ENCODE measurements at places on chromosomes 7 and 10. TPM values are rescaled to one million over a fixed set of nuclear protein-coding genes. Genes with fewer than 3 reads are reported as not detected.

MPLKIP gene
- total RNA-seq = 40.1 TPM

SPDYE9 gene
- total RNA-seq = not detected

ATRNL1 gene
- total RNA-seq = 9.3 TPM

CALCR gene
- total RNA-seq = 0.44 TPM

UCMA gene
- total RNA-seq = not detected

FAS gene
- total RNA-seq = 3.1 TPM

GRCh38 chr10:538895-539294, 150.6 kb downstream of the DIP2C start:
- no peak for DNase-seq
- H3K4me3 ChIP-seq = no peak overlapping the region
- no peaks in the 10 kb centered on the region for H3K4me1 ChIP-seq
- no peaks in the 10 kb centered on the region for H3K36me3 ChIP-seq
- H3K27ac ChIP-seq = no peak overlapping the region

DNA sequence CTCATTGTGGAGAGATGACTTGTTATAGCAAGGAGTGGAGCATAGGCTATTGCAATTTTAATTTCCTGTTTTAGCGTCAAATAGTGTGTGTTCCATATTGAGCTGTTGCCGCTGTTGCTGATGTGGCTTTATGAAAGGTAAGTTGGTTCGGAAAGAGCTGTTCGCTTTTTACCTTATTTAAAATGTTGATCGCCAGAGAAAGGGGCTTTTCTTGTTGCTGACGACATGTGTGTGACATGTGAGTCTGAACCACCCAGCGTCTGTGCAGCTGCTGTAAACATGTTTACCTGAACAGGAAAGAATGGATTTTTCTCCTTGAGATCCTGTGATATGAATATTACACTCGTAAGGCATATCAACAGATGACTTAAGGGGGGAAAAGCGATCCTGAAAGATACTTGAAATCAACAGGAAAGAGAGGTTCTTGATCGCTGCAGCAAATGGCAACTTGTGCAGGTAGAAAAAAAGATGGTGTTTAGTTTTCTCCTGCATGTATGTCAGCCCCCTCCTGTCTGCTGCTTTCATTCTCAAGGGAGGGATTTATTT, 2.5 kb downstream of the ZEB1 start:
- H3K36me3 ChIP-seq = no peaks in the 10 kb centered on the region
- no peaks in the 10 kb centered on the region for H3K4me1 ChIP-seq
- no peak overlapping the region for H3K27ac ChIP-seq
- no peak for DNase-seq
- H3K4me3 ChIP-seq = peak overlapping the region; percentile 62
- H3K27me3 ChIP-seq = peaks cover 23% of the 10 kb centered on the region

GRCh38 chr7:49781996-49782395, 8.6 kb downstream of the VWC2 start:
- no peaks in the 10 kb centered on the region for H3K4me1 ChIP-seq
- no peaks in the 10 kb centered on the region for H3K27me3 ChIP-seq
- no peaks in the 10 kb centered on the region for H3K36me3 ChIP-seq
- H3K4me3 ChIP-seq = no peak overlapping the region

TSPAN33 gene
- total RNA-seq = 36.7 TPM

MGAM2 gene
- total RNA-seq = not detected

GRCh38 chr10:14617852-14618251, 156.8 kb downstream of the FAM107B start:
- no peak overlapping the region for H3K27ac ChIP-seq
- peaks cover 2% of the 10 kb centered on the region for H3K4me1 ChIP-seq
- DNase-seq = no peak
- H3K27me3 ChIP-seq = no peaks in the 10 kb centered on the region

DNA sequence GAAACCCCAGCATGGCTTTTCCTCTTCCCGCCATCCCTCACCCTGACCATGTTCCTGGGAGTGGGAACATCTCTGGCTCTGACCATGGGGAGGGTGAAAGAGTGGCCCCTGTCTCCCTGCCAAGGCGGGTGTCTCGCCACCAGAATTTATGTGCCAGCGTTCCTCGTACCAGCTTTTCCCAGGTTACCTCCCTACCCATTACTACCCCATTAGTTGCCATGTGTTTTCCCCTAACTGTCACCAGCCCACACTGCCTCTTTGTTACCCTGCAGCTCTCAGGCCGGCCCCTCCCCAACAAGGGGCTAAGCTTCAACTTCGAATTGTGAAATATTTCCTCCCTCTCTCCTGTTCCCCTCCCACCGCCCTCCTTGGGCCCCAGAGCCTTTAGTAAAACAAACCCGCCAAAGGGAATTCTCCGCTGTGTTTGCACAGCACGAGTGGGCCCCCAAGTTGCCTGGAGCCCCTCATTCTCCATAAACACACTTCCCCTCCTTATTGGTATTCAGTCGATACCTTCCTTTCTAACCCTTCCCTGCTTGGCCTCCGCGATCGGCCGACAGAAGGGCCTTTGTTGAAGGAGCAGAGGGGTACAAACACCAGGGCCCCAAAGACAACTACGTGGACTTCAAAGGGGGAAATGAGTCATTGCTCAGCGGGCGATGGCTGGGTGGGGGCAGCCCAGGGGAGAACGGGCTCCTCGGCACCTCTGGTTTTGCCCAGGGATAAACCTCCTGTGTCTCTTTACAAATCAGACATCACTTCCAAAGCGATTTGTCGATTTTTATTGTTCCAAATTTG, 45.5 kb downstream of the SLIT1 start:
- peaks cover 5% of the 10 kb centered on the region for H3K4me1 ChIP-seq
- DNase-seq = no peak
- no peaks in the 10 kb centered on the region for H3K27me3 ChIP-seq
- no peak overlapping the region for H3K27ac ChIP-seq
- H3K36me3 ChIP-seq = no peaks in the 10 kb centered on the region

ITGA8 gene
- not detected for total RNA-seq

GRCh38 chr10:119275085-119275484, 67.7 kb downstream of the GRK5 start:
- no peaks in the 10 kb centered on the region for H3K4me1 ChIP-seq
- no peaks in the 10 kb centered on the region for H3K27me3 ChIP-seq
- no peak for DNase-seq
- H3K27ac ChIP-seq = no peak overlapping the region
- H3K4me3 ChIP-seq = no peak overlapping the region

DNA sequence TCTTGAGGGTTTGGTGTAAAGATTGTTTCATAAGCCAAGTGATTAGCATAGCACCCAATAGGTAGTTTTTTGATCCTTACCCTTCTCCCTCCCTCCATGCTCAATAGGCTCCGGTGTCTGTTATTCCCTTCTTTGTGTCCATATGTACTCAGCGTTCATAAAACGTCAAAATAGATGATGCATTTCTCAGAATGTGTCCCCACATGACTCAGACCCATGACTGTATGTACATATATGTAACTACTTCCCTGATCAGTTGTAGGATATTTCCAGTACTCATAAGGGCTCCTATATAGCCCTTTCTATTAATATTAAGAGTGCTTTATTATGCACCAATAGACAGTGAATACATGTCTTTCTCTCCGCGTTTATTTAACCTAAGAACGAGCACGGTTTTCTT, 466.9 kb downstream of the KIF20B start:
- no peaks in the 10 kb centered on the region for H3K27me3 ChIP-seq
- H3K4me1 ChIP-seq = no peaks in the 10 kb centered on the region
- H3K4me3 ChIP-seq = no peak overlapping the region
- no peak overlapping the region for H3K27ac ChIP-seq
- no peak for DNase-seq

GRCh38 chr7:32259931-32260596, 189.9 kb upstream of the PDE1C start:
- DNase-seq = no peak
- no peaks in the 10 kb centered on the region for H3K36me3 ChIP-seq
- H3K27me3 ChIP-seq = no peaks in the 10 kb centered on the region
- no peaks in the 10 kb centered on the region for H3K4me1 ChIP-seq

GPNMB gene
- total RNA-seq = 1.2 TPM

DNA sequence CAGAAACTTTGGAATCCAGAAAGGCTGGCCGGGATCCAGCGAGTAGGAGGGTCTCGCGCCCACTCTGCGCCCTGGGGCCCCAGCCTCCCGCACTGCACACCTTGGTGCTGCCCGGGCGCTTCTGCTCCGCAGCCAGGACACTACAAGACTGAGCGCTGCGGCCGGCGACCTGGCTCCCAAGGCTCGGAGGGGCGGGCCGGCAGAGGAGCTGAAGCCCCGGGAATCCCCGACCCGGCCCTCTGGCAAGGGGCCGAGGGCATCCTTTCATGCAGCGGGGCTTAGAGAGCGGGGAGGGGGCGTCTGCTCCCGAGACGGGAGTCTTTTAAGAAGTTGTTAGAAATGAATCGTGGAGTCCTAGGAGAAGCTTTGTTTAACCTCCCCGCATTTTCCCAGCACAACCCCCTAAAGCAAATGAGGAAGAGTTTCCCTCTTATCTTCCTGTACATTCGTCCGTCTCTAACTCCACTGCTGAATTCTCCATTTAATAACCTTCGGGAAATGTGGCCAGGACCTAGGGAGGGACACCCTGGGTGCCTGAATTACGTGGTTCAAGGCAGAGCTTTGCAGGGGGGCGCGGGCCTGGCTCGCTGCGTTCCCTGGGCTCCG, 1.1 kb downstream of the VWC2 start:
- no peaks in the 10 kb centered on the region for H3K4me1 ChIP-seq
- peak; percentile 51 for DNase-seq
- peak overlapping the region; percentile 64 for H3K4me3 ChIP-seq

LIPF gene
- total RNA-seq = not detected

DNA sequence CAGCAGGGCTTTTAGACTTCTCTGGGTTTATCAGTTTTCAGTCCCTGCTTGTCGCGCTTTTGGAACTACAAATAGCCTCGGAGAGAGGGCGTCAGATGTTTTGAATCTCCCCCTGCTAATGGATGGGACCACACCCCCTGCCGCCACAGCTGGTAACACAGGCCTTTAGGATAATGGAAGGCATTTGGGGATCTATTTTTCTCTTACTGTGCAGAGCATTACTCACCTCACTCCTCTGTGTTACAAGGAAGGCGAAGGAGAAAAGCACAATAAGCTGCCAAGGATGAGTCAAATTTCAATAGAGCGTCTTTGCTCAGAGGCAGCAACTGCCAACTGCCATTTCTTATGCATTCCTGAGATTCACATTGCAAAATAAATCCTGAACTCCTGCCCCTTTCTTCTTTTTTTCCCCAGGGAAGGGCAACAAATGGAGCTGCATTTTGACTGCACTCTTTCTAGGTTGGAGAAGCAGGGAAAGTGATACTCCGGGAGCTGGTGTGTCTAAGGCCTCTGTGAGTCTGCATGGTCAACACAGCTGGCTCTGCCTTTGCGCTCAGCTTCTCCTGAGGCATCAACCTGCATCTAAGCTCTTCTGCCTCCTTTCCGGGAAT, 31.5 kb upstream of the SMNDC1 start:
- peaks cover 9% of the 10 kb centered on the region for H3K36me3 ChIP-seq
- no peaks in the 10 kb centered on the region for H3K4me1 ChIP-seq
- H3K27me3 ChIP-seq = no peaks in the 10 kb centered on the region
- no peak overlapping the region for H3K27ac ChIP-seq
- DNase-seq = peak; percentile 46
- H3K4me3 ChIP-seq = no peak overlapping the region

GRCh38 chr10:66980246-66980815, 54.5 kb downstream of the LRRTM3 start:
- no peaks in the 10 kb centered on the region for H3K4me1 ChIP-seq
- no peaks in the 10 kb centered on the region for H3K27me3 ChIP-seq
- no peaks in the 10 kb centered on the region for H3K36me3 ChIP-seq
- no peak overlapping the region for H3K4me3 ChIP-seq
- DNase-seq = no peak

- H3K27ac ChIP-seq = no peak overlapping the region
- H3K4me3 ChIP-seq = no peak overlapping the region
- H3K36me3 ChIP-seq = no peaks in the 10 kb centered on the region
- no peaks in the 10 kb centered on the region for H3K27me3 ChIP-seq
These were observed 46.8 kb downstream of the TYW1B start for GRCh38 chr7:72781161-72781560.

- no peaks in the 10 kb centered on the region for H3K27me3 ChIP-seq
- no peaks in the 10 kb centered on the region for H3K36me3 ChIP-seq
- H3K27ac ChIP-seq = no peak overlapping the region
- H3K4me3 ChIP-seq = no peak overlapping the region
- H3K4me1 ChIP-seq = no peaks in the 10 kb centered on the region
These were observed 74.0 kb downstream of the DGKI start for GRCh38 chr7:137772748-137773147.

MSMB gene
- not detected for total RNA-seq

DNA sequence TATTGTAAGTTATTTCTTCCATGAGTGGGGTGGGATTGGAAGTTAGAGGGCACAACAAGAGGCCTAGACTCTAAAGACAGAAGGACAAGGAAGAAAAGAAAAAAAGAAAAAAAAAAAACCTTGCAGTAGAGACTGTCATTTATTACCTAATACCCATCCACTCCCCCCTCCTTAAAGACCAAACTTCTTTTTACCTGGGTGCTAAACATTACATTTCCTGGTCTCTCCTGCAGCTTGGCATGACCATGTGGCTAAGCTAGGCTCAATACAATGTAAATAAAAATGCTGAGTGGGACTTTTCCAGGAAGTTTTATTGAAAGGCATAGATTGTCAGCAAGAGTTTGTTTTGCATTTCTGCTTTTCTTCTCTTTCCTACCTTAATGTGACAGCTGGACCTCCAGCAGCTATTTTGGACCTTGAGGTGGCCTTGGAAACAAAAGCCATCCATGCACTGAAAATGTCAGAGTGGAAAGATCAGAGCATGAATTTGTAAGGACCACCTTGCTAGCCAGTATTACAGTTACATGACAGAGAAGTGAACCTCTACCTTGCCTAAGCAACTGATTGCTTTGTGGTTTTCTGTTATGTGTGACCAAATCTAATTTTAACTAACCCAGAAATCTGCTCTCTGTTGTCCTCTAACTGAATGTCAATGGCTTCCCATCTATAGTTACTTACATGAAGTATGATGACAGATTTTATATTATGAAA, 81.3 kb upstream of the SFMBT2 start:
- H3K27ac ChIP-seq = no peak overlapping the region
- H3K4me1 ChIP-seq = no peaks in the 10 kb centered on the region
- no peaks in the 10 kb centered on the region for H3K36me3 ChIP-seq
- no peaks in the 10 kb centered on the region for H3K27me3 ChIP-seq
- no peak for DNase-seq

- H3K27ac ChIP-seq = no peak overlapping the region
- peak; percentile 51 for DNase-seq
- H3K27me3 ChIP-seq = no peaks in the 10 kb centered on the region
- no peak overlapping the region for H3K4me3 ChIP-seq
- H3K4me1 ChIP-seq = peaks cover 7% of the 10 kb centered on the region
These were observed 38.3 kb upstream of the COBL start for GRCh38 chr7:51354897-51355296.

GRCh38 chr7:65938336-65938895, 43.6 kb downstream of the GUSB start:
- no peak overlapping the region for H3K4me3 ChIP-seq
- H3K27me3 ChIP-seq = no peaks in the 10 kb centered on the region
- H3K4me1 ChIP-seq = no peaks in the 10 kb centered on the region
- DNase-seq = no peak
- H3K36me3 ChIP-seq = no peaks in the 10 kb centered on the region

GRCh38 chr7:18541181-18541870, 45.8 kb downstream of the HDAC9 start:
- H3K36me3 ChIP-seq = no peaks in the 10 kb centered on the region
- DNase-seq = no peak
- H3K4me3 ChIP-seq = no peak overlapping the region
- H3K27ac ChIP-seq = no peak overlapping the region

- H3K4me3 ChIP-seq = no peak overlapping the region
- H3K36me3 ChIP-seq = no peaks in the 10 kb centered on the region
- H3K27me3 ChIP-seq = no peaks in the 10 kb centered on the region
- peaks cover 6% of the 10 kb centered on the region for H3K4me1 ChIP-seq
These were observed 111.5 kb downstream of the PLXNA4 start for GRCh38 chr7:132464740-132465139.

GRCh38 chr10:70437721-70438120, 3.8 kb downstream of the NODAL start:
- DNase-seq = peak; percentile 65
- peaks cover under 1% of the 10 kb centered on the region for H3K4me1 ChIP-seq
- peaks cover 7% of the 10 kb centered on the region for H3K27me3 ChIP-seq
- no peak overlapping the region for H3K4me3 ChIP-seq
- H3K36me3 ChIP-seq = peaks cover 5% of the 10 kb centered on the region

Measured in H9 (cell line).